NCI-H2107 (cell line): ENCODE measurements at places on chromosomes 5 and 9.
A peak's percentile ranks its signal among the peaks of the same experiment; 100 is the strongest.

- DNase-seq, result no peak
These were observed 3.1 kb upstream of the STOM start for GRCh38 chr9:121373011-121373729.

- DNase-seq, result no peak
These were observed 306.8 kb upstream of the DMAC1 start for GRCh38 chr9:8106362-8106761.

- no peak for DNase-seq
These were observed 8.1 kb downstream of the AK3 start for GRCh38 chr9:4732890-4733289.

GRCh38 chr5:37847978-37848425 is 8.2 kb upstream of the GDNF start:
- peak; percentile 82 for DNase-seq

DNA sequence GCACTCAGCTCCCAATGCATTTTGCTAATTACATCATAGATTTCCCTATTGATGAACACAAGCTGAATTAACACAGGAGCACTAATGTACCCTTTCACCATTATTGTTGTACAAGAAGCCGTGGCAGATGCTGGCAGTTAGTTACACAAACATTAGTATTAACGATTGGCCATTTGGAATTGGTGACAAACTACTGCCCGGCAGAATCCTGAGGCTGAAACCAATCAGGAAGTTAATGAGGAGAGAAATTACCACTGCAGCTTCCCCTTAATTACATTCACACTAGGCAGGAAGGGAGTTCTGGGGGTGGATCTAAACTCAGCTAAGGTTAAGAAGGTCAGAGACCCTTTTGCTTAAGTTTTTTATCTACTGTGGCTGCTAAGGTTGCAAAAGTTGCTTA is 9.6 kb upstream of the DMRT3 start:
- no peak for DNase-seq

- no peak for DNase-seq
These were observed 89.7 kb upstream of the PRLR start for GRCh38 chr5:35320029-35320428.

GRCh38 chr5:624118-624950 is 12.2 kb downstream of the CEP72 start:
- no peak for DNase-seq

- DNase-seq, result no peak
These were observed 151.8 kb upstream of the ADRA1B start for GRCh38 chr5:159764283-159765134.

- DNase-seq, result no peak
These were observed 244.3 kb upstream of the ZNF608 start for GRCh38 chr5:124990723-124991122.

DNA sequence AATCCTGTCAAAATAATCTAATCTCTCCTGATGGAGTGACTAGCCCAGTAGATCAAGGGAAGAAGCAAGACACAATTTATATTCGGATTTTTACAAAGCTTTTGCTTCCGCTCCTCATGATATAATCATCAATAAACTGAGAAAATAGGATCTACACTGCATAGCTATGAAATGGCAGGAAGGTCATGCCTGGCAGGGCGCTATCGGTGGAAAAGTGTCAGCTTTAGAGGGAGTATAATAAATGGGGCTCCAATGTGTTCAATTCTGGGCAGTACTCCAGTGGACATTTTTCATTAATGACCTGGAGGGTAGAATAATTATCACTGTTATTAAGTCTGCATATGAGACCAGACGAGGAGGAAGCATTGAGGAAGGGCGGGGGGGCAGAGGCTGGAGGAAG is 1013.3 kb upstream of the DMAC1 start:
- DNase-seq, result no peak

- no peak for DNase-seq
These were observed 33.4 kb upstream of the NR3C1 start for GRCh38 chr5:143436871-143437270.
